ENCODE measurements at places on chromosomes 12 and 14. TPM values are rescaled to one million over a fixed set of nuclear protein-coding genes. Genes with fewer than 3 reads are reported as not detected.
A peak's percentile ranks its signal among the peaks of the same experiment; 100 is the strongest.

DNA sequence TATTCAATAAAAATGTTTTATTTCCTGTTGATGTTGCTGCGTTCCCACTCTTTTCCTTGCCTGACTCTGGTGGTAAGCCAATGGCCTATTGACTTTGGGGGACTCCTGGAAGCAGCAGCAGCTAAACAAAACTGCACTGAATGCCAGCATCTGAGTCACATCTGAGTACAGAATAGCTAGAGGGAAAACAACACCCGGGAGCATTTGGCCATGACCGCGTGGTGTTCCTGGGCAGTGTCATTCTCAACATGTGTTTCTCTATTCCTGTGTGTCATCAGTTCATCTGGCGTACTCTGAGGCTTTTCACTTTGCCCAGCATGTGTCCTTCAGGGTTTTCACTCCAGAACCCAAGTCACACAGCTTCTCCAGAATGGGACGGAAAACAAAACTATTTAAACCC, 238.8 kb downstream of the PAWR start:
- peak; percentile 94 for DNase-seq

NKX2-1 gene
- total RNA-seq, result not detected

HCAR2 gene
- not detected for total RNA-seq

DNA sequence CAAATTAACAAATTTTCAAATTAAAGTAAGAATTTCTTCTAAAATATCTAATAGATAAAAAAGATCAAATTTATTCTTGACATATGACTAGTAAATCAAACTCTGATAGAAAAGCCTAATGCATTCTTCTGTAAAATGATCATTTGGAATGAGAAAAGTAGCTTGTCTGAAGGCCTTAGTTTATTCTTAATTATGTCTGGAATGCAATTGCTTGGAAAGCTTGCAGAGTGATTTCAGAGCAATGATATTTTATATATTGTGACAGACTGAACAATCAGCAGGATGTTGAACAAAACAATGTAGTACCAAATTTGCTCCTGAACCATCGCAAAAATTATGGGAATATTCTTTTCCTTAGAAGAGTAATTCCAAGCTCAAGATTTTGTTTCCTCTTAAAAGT, 789.6 kb upstream of the NOVA1 start:
- no peak for DNase-seq

GRCh38 chr12:12153596-12153995, 82.9 kb downstream of the BCL2L14 start:
- DNase-seq, result no peak

- DNase-seq, result no peak
Observed at GRCh38 chr14:60646226-60646818, 3.0 kb downstream of the SIX1 start.

DNA sequence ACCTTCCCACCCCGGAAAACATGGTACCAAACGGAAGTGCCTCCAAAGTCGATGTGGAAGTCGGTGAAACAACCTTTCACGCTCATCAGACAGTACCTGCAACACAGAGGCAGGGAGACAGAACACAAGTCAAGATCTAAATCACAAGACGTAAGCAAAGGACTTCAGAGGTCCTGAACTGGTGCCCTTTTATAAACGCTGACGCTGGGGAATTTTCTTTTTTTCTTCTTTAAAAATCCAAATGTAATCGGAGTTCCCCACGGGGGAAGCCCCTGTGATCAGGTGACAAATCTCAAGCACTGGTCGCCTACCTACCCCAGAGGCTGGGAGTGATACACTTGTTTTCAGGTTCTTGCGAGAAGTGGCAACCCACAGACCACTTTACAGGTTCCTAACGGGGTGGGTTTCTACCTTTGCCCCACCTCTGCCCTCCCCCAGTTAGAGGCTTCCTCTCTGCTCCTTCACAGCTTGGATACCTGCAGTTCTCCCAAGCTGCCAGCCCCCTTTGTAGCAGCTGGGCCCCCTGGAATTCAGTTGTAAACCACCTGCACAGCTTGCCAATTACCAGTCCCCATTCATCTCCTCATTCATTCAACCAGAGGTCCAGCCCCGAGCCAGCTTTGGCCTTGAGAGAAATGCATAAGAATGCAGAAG, 46.2 kb downstream of the KDM2B start:
- DNase-seq, result no peak

FRMD6 gene
- 104 TPM for total RNA-seq

- no peak for DNase-seq
Observed at GRCh38 chr12:53564278-53564677, 57.0 kb upstream of the NPFF start.

GRCh38 chr14:75196468-75196867, 20.1 kb upstream of the TMED10 start:
- DNase-seq, result no peak

RNU7-1 gene
- total RNA-seq, result not detected

GRCh38 chr12:22729431-22729956, 104.5 kb downstream of the ETNK1 start:
- no peak for DNase-seq

GRCh38 chr14:36510078-36510799, 9.8 kb downstream of the NKX2-1 start:
- no peak for DNase-seq

SERPINA10 gene
- not detected for total RNA-seq

DNA sequence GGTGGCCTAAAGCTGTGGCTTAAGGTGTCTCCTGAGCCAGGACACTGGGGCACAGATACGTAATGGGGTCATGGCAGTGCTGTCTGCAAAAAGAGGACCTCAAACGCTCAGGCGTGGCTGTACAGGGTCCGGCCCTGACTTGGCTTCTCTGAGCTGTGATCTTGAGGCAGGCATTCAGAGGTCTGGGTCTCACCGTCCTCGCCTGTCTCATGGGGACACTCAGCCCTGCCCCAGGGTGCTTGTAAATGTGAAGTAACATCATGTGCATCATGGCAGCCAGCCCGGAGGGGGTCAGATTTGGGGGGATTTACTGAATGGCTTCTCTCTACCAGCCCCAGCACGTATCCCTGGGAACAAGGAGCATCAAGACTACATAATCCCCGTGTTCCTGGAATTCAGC, 28.8 kb downstream of the DIO3 start:
- no peak for DNase-seq

- DNase-seq, result peak; percentile 37
Observed at GRCh38 chr14:90483571-90483974, 86.7 kb downstream of the CALM1 start.

- no peak for DNase-seq
Observed at GRCh38 chr14:56118611-56119181, 485 bp downstream of the PELI2 start.

LTBP2 gene
- total RNA-seq, result 16.8 TPM

DIO3 gene
- not detected for total RNA-seq

DNA sequence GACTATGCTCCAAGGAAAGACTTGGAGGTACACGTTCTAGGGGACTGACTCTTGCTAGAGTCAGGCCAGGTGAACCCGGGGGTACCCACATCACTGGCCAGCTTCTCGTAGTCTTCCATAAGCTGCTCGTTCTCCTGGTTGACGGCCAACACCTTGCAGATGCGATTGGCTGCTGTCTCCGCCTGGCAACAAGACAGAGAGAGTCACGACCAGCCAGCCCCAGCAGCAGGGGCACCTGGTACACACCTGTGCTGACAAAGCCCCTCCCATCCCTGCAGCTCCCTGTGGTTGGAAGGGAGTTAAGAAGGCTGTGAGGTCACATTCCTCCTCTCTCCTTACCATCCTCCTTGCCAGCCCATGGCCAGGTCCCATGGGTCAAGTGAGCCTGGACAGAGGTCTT, 85.5 kb downstream of the ACTN1 start:
- no peak for DNase-seq

FAM181A gene
- not detected for total RNA-seq

- peak; percentile 82 for DNase-seq
Observed at GRCh38 chr12:130142736-130143135, 19.5 kb upstream of the FZD10 start.

DBX2 gene
- total RNA-seq, result not detected

ACSS3 gene
- total RNA-seq, result not detected

GRCh38 chr12:44653861-44654527, 222.1 kb downstream of the NELL2 start:
- no peak for DNase-seq

- DNase-seq, result peak; percentile 68
Observed at GRCh38 chr14:103391048-103391447, 5.8 kb downstream of the MARK3 start.

GUCY2C gene
- total RNA-seq, result not detected

GRCh38 chr14:55103971-55104954, 24.8 kb upstream of the LGALS3 start:
- DNase-seq, result no peak

DNA sequence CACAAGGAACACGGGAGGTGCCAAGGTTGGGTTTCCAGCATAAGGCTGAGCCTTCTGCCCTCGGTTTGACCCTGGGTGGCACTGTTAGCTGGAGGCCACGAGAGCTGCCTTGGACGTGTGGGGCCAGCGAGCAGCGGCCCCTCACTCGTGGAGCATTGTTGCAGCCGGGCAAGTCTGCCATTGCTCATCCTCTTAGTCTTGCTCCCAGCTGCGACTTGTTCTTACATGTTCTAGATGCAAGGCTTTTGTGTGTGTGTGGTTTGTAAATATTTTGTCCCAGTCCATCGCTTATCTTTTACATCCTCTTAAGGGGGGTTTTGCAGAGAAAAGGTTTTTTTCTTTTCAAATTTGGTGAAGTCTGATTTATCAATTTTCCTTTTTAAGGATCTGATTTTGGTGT, 21.1 kb upstream of the C1S start:
- DNase-seq, result peak; percentile 29

DNA sequence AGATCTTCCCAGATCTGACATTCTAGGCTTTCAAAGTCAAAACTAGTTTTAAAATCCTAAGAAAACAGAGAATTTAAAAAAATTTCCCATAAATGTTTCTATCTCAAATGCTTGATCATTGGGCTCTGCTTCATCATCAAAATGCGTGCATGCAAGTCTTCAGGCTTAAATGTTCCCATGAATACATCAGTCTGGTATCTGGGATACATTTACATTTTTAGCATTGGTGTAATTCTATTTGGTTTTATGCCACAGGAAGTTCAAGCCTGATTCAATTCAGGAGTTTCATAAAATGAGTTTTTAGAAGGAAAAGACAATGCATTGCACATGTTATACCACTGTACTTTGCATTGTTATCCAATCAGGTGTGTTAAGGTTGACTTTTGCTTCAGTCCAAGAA, 336.4 kb downstream of the PCNX1 start:
- DNase-seq, result no peak

- DNase-seq, result no peak
Observed at GRCh38 chr14:106733771-106734170, 1207.4 kb downstream of the TMEM121 start.

- DNase-seq, result peak; percentile 79
Observed at GRCh38 chr12:69154585-69155363, 84.6 kb upstream of the CPSF6 start.

AMHR2 gene
- total RNA-seq, result not detected

ALDH1L2 gene
- 165 TPM for total RNA-seq

DNA sequence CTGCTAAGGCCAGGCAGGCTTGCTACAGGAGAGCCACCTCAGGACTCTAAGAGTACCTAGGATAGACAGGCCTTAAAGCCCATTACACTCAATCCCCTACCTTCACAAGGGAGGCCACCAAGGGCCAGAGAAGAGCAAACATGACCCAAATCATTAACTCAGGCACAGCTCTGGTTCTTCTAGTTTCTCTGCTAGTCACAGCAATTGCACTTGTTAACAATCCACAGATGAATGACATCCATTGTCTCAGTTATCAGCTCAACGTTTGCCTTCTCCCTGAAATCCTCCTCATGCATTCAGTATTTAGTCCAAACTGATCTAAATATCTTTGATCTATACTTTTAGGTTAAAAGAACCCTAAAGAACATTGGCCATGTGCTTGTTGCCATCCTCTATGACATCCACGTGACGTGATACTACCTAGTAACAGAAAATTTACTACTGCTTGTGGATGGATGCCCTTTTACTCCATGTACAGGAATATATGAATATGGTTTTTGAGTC, 164.5 kb downstream of the STXBP6 start:
- DNase-seq, result no peak

PCED1B gene
- total RNA-seq, result 5.1 TPM

CABP1 gene
- not detected for total RNA-seq

DNA sequence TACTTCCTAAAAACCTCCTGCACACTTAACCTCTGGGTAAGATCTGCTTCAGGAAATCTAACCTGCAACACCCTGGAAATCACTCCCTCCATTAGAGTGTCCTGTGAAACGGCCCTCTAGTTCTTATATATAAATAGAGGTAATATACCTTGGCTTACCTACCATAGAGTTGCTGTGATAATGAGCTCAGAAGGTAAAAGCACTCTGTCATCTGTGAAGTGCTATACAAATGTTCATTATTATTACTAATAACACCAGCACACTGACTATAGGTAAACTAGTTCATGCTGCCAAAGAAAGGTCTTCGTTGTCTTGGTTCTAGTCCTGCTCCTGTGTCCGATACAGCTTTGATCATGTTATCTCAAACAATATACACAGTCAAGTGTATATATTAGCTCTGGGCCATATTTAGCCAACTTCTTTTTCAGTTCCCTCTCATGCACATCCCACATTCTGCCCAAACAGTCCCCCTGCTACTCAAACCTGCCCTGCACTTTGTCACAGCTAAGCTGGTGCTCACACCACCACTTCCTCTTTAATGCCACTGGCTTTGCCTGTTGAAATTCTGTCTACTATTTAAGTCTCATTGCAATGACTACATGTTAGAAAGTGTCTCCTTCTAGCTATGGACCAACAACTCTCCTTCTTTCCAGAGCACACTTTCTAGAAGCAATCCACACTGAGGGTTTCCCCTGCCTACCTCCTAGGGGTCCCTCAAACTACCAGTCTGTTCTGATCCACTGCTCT, 5.1 kb downstream of the E2F7 start:
- no peak for DNase-seq

TAC3 gene
- total RNA-seq, result not detected

SLC6A15 gene
- total RNA-seq, result 96.3 TPM

GRCh38 chr14:75452900-75453816, 25.3 kb downstream of the JDP2 start:
- peak; percentile 91 for DNase-seq

- peak; percentile 94 for DNase-seq
Observed at GRCh38 chr14:61588419-61588901, 106.9 kb upstream of the HIF1A start.

GRCh38 chr12:40907115-40907527, 214.9 kb downstream of the CNTN1 start:
- peak; percentile 54 for DNase-seq

Data from MCF 10A (cell line).